ENCODE measurements at places on chromosomes 4 and X. TPM values are rescaled to one million over a fixed set of nuclear protein-coding genes. Genes with fewer than 3 reads are reported as not detected.

DNA sequence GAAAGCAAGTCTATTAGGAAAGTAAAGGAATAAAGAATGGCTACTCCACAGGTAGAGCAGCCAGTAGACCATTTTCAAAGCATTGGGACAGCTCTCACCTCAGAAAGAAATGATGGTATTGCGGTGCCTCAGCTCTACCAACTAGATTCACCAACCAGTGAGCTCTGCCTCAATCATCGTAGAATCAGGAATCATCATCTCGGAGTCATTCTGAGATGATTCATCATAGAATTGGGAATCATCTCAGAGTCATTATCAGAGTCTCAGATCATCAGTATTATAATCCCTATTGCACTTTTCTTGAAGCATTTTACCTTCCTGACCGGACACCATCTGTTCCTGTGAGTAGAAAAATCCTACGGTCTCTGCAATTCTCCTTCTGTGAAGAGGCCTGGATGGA is 17.5 kb upstream of the SAT1 start:
- no peak for DNase-seq

Gene PPP3CA
- 9.4 TPM for total RNA-seq

GRCh38 chrX:10077425-10078188 is 79.2 kb upstream of the CLCN4 start:
- no peak for DNase-seq

Gene SPANXA1
- total RNA-seq = not detected

DNA sequence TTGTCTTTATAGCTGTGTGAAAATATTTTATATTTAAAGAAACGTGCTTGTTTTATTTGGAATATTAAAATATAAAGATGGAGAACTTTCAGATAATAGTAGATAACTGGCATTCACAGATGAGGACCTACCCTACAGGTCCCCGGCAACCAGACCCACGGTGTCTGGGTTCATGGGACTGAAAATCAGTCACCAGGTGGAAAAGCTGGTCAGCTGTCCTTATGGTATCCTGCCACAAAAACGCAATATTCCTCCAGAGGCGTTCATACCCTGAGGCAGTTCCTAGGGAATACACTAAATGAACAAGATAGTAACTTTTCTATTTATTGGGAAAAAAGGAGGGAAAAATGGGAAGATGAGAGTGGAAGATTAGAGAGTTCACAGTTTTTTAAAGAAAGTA is 1.2 kb downstream of the TLR6 start:
- no peak for DNase-seq

DNA sequence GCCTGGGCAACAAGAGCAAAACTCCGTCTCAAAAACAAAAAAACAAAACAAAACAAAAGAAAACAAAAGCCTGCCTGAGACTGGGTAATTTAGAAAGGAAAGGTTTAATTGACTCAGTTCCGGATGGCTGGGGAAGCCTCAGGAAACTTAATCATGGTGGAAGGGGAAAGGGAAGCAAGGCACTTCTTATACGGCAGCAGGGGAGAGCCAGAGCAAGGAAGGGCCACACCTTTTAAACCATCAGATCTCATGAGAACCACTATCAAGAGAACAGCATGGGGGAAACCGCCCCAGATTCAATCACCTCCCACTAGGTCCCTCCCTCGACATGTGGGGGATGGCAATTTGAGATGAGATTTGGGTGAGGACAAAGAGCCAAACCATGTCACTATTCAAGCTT is 122.2 kb downstream of the UBE2K start:
- no peak for DNase-seq

DNA sequence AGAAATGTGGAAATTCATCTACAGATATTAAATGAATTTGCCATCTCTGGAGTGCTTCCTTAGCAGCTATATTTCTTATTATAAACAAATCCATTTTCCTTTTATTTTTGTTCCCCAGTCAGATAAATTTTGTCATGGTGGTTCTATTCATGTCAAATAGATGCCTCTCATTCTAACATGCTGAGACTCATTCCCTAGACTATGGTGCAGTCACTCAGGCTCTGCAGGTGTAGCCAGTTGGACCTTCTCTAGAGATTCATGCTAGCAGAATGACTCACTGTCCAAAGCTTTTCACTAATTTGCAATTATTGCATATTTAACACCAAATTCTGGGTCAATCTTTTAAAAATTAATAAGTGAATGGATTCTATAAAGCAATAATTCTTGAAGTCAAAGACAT is 1392.7 kb downstream of the PCDH7 start:
- no peak for DNase-seq

GRCh38 chrX:137926090-137926489 is 360.2 kb downstream of the ZIC3 start:
- no peak for DNase-seq

Gene ETDC
- not detected for total RNA-seq

DNA sequence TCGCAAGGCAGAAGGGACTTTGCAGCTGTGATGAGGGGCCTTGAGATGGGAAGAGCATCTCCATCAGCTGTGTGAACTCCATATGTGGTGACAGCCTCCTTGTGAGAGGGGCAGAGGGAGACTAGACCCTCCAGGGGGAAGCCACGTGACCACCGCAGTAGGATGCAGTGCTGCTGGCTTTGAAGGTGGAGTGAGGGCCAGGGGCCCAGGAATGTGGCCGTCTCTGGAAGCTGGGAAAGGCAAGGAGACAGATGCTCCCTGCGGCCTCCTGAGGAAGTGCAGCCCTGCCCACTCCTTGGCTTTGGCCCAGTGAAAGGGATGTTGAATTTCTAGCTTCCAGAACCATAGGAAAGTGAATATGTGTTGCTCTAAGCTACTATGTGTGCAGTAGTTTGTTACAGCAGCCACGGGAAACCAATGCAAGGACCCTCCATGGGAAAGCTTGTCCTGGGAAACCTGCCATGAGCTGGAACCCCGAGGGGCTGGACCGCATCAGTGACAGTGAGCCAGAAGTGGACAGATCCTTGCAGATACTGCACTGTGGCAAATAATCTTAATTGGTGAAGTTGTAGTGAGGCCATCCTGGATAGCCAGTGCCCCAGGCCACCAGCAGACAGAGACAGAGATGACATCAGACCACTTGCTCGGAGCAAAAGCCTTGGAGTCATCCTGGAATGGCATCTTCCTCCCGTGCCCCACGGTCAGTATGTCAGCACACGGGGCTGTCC is 35.4 kb upstream of the SORCS2 start:
- no peak for DNase-seq

DNA sequence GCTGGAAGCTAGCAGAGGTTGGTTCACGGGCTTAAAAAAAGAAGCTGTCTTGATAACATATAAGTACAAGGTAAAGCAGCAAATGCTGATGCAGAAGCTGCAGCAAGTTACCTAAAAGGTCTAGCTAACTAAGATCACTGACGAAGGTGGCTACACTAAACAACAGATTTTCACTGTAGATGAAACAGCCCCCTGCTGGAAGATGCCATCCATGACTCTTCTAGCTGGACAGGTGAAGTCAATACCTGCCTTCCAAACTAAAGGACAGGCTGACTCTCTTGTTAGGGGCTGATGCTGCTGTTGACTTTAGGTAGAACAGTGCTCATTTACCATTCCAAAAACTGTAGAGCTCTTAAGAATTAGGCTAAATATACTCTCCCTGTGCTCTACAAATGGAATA is 99.5 kb downstream of the FBXW7 start:
- DNase-seq = no peak

- no peak for DNase-seq
Observed at GRCh38 chr4:90095000-90095399, 32.2 kb upstream of the CCSER1 start.

Data from activated T-cell treated with anti-CD3 and anti-CD28 coated beads, Interleukin-2, amount 50 U/mL, for 4 hours (primary cell).